CD4-positive, alpha-beta T cell treated with Interleukin-15 for 4 hours (primary cell): ENCODE measurements at places on chromosomes 12 and 14.
A peak's percentile ranks its signal among the peaks of the same experiment; 100 is the strongest.

- peak; percentile 72 for DNase-seq
Measured at GRCh38 chr12:6764011-6764828, 1.9 kb upstream of the PTMS start.

DNA sequence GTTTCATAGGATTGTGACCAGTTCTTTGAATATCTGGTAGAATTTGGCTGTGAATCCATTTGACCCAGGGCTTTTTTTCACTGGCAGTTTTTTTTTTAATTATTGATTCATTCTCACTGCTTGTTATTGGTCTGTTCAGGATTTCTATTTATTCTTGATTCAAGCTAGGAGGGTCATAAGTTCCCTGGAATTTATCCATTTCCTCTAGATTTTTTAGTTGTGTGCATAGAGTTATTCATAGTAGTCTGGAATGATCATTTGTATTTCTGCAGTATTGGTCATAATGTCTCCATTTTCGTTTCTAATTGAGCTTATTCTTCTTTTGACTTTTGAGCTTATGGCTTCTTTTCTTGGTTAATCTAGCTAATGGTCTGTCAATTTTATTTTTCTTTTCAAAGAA is 291.6 kb downstream of the AKAP6 start:
- no peak for DNase-seq

DNA sequence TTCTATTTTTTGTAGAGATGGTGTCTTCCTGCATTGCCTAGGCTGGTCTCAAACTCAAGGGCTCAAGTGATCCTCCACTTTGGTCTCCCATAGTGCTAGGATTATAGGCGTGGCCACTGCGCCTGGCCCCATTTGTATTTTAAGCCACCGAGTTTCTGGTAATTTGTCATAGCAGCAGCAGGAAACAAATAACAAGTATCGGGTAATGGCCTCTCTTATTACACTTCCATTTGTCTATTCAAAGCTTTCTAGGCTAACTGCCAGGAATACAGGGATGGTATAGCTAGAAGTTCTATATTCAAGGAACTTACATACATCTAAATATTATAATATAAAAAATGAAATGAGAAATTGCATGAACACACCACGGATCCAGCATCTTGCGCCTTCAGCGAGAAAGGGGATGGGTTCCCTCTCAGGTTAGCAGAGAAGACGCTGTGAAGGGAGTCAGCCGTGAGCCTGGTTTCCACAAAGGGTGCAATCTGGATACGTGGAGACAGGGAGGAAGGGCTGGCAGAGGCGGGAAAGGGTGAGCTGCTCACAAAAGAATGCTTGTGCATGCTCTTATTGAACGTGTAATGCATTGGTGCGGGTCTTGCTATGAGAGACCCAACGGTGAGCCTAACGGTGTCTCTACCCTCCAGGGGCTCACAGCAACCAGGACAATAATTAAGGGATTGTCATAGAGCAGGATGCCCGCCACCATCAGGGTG is 9.5 kb downstream of the BDKRB1 start:
- DNase-seq, result no peak

GRCh38 chr14:22508662-22509035 is 80.4 kb downstream of the DAD1 start:
- no peak for DNase-seq

DNA sequence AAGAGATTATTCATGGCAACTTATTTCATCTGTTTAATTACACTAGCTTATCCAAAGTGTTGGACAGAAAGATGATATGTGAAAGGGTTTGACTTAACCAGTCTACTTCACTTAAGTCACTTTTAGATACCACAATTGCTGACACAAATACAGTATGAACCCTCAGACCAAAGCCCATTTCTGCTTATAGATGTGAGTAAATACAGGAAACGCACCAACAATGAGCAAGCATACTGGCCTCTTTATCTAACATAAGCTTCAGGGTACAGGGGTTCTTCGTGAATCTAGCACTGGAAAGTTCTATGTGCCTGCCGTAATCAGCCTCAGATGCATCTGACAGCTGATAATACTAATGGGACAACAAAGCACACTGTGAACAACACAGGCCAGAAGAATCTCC is 209.6 kb downstream of the MED13L start:
- DNase-seq, result no peak
